ENCODE measurements at places on chromosomes 2 and 18. TPM values are rescaled to one million over a fixed set of nuclear protein-coding genes. Genes with fewer than 3 reads are reported as not detected.

PSMA8 gene
- total RNA-seq, result not detected

DIPK1C gene
- not detected for total RNA-seq

EVX2 gene
- not detected for total RNA-seq

TCF23 gene
- total RNA-seq, result not detected

CRYBA2 gene
- not detected for total RNA-seq

CCDC74A gene
- 3.8 TPM for total RNA-seq

SEPTIN10 gene
- total RNA-seq, result 83.9 TPM

GRCh38 chr2:235027558-235028214, 75.9 kb downstream of the SH3BP4 start:
- DNase-seq, result peak; percentile 68

- DNase-seq, result peak; percentile 37
Observed at GRCh38 chr2:111226876-111227700, 106.4 kb downstream of the BCL2L11 start.

DNA sequence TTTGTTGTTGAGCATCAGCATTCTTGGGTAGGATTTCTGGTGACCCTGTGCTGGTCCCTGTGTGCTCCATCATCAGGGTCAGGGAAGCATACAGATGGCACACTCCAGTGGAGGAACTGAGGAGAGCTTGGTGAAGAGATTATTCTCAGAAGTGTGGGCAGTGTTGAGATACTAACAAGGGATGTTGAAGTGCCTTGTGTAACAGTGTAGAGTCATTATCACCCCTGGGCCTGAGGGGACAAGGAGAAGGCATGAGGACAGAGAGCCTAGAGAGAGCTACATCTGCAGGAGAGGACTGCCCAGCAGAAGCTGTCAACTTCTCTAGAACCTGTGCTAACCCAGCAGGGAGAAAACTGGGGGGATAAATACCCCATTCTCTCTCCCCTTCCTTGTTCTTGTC, 189.0 kb downstream of the PLCL1 start:
- no peak for DNase-seq

GRCh38 chr2:15943378-15944280, 3.3 kb downstream of the MYCN start:
- DNase-seq, result no peak

GRCh38 chr2:64625299-64626145, 28.2 kb downstream of the SERTAD2 start:
- DNase-seq, result no peak

DNA sequence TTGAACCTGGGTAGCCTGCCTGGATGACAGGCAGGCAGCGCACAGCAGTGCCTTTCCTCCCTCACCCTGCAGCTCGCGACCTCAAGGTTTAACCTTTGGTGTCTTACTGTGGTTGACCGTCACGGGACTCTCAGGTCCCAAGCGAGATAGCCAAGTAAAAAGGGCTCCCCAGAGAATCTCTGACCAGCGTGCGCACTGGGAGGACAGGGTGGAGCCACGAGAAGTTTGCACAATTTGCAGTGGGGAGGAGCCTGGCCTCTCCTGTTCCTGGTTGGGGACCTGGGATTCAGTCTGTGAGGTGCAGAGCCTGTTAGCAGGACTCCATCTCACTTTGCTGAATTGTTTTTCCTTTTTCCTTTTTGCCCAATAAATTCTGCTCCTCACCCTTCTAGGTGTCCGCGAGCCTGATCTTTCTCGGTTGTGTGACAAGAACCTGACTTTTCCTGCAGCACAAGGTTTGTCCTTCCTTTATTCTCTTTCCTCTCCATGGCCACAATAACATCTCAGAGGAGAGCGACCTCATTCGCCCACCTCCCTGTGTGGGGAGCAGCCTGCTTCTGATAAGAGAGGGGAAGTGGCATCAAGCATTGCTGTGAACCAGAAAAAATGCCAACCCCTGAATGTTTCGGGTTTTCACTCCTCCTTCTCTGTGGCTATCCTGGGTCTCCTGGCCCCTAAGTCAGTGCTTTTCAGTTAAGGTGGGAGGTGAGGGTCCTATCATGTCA, 36.2 kb downstream of the POU3F3 start:
- DNase-seq, result no peak

- peak; percentile 95 for DNase-seq
Observed at GRCh38 chr18:23861805-23862470, 152.6 kb upstream of the TTC39C start.

DNA sequence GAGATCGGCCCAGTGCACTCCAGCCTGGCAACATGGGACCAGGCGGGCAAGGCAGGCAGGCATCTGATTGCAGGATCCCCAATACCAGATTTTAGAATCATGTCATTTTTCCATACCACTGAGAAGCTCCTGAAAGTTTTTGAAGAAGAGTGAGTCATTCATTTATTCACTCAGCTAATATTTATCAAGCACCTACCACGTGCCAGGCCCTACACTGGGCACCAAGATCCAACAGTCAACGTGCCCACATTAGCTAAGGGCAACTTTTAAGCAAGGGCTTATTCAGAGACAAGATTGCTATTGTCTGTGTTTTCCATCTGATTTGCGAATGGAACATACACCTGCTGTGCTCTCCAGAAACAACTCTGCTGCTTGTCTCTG, 126.8 kb upstream of the LGALSL start:
- no peak for DNase-seq

DNA sequence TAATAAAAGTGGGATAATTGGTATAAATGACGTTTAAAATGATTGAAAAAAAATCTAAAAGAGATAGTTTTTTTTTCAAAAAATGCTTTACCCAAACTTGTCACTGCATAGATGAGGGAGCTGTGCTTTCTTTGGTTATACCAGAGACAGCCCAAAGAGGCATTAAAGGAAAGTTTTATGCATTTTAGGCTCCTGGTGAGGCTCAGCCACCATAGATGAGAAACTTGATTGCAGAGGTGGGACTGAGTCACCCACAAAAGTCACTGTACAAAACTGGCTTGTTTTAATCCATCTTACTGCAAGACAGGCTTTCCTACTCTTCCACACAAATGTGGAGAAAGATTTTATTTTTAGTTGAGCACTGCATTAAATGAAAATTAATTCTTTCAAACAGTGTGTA, 2.4 kb downstream of the SMYD1 start:
- DNase-seq, result no peak

- DNase-seq, result no peak
Observed at GRCh38 chr2:74544634-74545033, 9.1 kb downstream of the LOXL3 start.

All from IMR-90 (cell line).